ENCODE measurements at places on chromosomes 4 and X.

GRCh38 chr4:55376698-55377097 lies 19.1 kb upstream of the TMEM165 start:
- DNase-seq: no peak

DNA sequence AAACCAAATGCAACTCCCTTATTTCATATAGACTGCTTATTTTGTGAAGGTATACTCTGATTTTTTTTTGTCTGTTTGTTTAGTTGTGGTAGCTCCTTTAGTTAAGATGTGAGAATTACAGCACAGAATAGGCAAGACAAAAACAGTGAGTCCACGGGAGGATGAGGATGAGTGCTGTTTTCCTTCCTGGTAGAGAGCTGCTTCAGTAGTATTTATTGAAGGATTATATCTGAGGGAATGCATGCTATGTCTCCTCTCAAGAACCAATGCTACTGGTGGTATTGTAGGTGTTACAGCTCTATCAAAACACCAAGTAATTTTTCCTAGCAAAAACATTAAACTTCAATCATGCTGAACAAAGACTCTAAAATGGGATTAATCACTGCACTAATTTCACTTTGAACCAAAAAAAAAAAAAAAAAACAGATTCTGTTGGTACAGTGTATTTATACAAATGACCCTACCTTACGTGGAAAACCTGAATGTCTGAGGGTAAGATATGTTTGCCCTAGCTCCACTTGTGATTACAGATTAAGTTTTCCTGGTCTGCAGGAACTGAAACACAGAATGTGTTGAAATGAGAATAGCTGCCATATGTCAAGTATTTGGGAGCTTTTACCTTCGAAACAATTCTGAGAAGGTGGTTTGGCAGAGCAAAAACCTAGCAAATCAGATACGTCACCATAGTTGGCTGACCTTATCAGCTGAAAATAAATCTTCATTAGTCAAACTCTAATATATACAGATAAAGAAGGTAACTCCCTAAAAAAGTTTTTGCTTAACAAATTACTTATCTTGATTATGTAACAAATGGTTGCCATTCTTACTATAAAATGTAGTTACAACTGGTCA lies 40.3 kb downstream of the PPP3CA start:
- DNase-seq: no peak

GRCh38 chr4:155140889-155141288 lies 67.5 kb upstream of the NPY2R start:
- DNase-seq: no peak

DNA sequence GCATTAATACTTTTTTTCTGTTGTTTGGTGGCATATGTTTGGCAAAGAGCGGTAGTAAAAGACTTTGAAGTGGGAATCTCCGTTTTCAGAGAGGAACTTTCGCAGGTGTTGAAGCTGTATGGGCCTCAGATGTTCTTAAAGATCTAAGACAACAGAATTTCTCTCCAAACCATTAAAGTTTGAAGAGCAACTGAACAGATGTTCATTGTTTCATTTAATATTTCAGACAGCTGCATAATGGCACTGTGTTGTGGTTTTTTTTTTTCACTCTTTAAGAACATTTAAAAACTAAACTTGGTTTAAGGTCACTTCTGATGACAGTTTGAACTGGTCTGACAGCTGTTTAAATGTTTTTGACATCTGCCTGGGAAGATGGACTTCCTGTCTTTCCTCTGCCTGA lies 882.7 kb upstream of the PCDH10 start:
- DNase-seq: no peak

DNA sequence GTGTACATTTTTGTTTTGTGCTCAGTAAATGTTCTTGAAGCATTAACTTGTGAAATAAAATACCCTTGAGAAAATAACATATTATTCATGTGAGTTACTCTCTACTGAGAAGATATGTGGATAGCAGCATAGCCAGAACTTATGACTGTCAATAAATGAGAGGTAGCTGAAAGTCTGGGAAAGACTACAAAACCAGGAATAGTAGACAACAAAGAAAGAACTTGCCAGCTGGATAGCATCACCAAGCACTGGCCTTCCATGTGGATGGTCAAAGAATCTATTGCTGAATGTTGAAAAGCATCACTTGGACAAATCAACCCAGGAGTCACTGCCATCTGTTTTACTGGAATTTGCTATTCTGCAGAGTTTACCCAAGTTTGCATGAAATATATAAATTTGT lies 650.0 kb upstream of the HTR2C start:
- no peak for DNase-seq

DNA sequence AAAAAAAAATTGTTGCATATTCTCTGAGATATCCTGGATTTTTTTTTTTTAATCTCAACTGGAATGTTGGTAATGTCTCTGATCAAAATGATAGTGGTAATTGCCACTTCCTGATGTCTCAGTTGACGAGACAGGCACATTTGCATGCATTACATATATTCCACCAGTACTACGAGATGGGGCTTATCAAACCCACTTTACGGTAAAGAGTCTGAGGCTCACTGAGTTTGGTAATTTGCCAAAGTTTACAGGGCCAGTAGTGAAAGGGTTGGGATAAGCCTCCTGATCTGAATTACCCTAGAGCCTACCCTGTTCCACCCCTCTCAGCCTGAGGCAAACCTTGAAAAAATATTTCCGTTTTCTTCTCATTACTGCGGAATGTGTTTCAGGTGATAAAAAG lies 5.3 kb downstream of the MAGEB2 start:
- no peak for DNase-seq

DNA sequence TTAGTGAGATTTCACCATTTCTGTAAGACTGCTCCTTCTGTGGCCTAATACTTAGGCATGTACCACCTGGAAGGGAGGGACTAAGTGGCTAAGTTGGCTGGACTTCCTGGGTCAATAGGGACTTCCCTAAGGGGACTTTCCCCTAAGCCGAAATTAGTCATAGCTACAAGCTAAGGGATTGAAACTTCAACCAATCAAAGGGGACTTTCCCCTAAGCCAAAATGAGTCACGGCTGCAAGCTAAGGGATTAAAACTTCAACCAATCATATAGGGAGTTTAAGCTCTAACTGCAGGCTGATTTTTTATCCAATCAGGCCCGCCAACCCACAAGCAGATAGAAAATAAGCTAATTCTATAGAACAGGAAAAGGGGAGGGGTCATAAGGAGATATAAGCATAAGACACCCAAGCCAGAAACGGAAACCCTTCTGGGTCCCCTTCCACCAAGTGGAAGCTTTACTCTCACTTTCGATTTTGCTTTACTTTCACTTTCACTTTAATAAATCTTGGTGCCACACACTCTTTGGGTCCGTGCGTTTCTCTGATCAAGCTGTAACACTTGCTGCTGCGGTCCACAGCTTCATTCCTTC lies 382.8 kb downstream of the KLHL4 start:
- no peak for DNase-seq

- DNase-seq: peak; percentile 64
These were observed 83.3 kb downstream of the DDIT4L start for GRCh38 chr4:100106982-100107381.

- peak; percentile 24 for DNase-seq
These were observed 61.5 kb downstream of the GALNT7 start for GRCh38 chr4:173230062-173230461.

GRCh38 chr4:23237771-23238170 lies 545.0 kb downstream of the GBA3 start:
- DNase-seq: no peak

GRCh38 chr4:12411072-12411471 lies 982.4 kb upstream of the HS3ST1 start:
- DNase-seq: no peak

- DNase-seq: no peak
These were observed 188.7 kb downstream of the ANKRD50 start for GRCh38 chr4:124523816-124524215.

DNA sequence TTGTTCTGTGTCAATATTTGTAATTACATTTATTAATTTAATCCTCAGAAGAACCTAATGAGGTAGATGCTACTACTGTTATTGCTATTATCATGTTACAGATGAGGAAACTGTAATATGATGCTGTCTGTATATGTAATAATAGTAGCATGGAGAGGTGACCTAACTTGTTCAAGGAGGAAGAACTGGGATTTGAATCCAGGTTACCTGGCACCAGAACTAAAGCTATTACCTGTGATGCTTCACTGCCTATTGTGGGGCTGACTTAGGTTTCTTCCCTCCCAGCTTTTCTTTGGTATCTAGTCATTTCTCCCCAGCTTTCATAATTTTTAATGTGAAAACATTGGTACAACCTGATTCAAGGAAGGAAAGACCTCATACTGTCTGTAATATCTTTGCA lies 43.6 kb downstream of the RAPGEF2 start:
- DNase-seq: no peak

- no peak for DNase-seq
These were observed 137.8 kb downstream of the ANTXR2 start for GRCh38 chr4:79935274-79935673.

GRCh38 chr4:10492464-10492863 lies 35.2 kb upstream of the ZNF518B start:
- DNase-seq: no peak

- no peak for DNase-seq
These were observed 29.6 kb downstream of the AREG start for GRCh38 chr4:74474345-74475090.

DNA sequence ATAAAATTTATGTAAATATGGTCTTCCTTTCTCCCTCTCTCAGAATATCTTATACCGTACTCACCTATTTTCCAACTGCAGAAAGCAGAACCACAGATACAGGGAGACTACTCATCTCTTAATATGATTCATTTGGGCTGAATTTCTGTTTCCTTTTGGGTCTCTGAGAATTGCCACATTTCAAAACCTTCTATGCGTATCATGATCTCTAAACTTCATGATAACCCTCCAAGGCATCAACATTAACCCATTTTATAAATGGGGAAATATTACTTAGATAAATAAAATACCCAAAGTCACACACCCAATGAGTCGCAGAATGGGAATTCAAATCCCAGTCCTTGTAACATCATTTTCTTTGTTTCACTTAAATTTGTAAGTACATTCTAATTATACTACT lies 16.6 kb upstream of the PRDM8 start:
- no peak for DNase-seq

DNA sequence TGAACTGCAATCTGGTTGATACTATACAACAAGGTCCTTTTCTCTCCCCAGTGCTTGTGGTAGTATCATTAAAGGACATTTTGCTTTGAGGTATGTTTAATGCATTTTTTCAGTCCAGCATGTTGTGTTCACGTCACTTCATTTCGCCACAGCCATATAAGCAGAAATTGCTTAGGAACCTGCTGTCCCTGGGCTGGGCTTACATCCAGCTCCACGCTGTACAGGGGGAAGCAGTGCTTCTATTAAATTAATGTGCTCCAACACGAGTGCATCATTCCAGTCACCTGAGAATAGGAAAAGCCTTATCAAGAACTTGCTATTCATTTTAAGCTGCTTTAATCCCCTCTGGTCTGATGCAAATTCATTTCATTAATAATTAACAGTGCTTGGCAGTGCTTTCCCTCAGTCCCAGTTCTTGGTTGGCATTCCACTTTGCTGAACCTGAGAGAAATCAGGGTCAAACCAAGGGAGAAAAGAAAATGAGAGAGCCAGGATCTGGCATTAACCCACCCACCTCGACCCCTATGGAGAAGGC lies 47.4 kb upstream of the PTCHD1 start:
- no peak for DNase-seq
